ENCODE measurements at places on chromosomes 11 and 22. TPM values are rescaled to one million over a fixed set of nuclear protein-coding genes. Genes with fewer than 3 reads are reported as not detected.
A peak's percentile ranks its signal among the peaks of the same experiment; 100 is the strongest.

- no peak for ATAC-seq
Observed at GRCh38 chr11:70420496-70420895, 22.2 kb downstream of the CTTN start.

DNA sequence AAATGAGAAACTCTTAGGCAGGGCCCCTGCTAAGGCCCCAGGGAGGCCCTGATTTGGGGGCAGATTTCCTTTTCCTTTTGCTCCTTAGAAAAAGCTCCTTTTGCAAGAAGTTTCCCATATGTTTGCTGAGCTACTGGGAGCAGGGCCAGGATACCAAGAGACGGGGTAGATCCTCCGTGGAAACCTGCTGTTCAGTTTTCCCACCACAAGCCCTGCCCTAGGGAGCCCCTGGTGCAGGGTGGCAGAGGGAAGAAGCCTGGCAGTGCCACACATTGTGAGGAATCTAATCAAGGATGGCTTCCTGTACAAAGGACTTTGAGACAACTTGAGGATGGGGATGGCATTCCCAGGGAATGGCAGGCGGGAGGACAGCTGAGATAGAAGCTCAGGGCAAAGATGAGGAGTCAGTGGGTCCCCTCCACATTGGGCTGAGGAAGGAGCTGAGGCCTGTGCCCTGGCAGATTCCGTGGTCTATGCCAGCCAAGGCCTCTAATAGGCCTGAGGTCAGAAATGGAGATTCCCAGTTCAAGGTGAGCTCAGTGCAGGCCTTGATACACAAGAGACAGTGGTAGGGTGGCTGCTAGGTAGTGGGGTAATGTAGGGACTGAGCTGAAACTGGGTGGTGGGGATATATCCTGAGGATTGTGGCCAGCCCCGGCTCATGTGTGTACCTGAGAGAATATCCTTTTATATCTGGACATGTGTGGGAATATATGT, 15.0 kb downstream of the TUB start:
- ATAC-seq: no peak

DNA sequence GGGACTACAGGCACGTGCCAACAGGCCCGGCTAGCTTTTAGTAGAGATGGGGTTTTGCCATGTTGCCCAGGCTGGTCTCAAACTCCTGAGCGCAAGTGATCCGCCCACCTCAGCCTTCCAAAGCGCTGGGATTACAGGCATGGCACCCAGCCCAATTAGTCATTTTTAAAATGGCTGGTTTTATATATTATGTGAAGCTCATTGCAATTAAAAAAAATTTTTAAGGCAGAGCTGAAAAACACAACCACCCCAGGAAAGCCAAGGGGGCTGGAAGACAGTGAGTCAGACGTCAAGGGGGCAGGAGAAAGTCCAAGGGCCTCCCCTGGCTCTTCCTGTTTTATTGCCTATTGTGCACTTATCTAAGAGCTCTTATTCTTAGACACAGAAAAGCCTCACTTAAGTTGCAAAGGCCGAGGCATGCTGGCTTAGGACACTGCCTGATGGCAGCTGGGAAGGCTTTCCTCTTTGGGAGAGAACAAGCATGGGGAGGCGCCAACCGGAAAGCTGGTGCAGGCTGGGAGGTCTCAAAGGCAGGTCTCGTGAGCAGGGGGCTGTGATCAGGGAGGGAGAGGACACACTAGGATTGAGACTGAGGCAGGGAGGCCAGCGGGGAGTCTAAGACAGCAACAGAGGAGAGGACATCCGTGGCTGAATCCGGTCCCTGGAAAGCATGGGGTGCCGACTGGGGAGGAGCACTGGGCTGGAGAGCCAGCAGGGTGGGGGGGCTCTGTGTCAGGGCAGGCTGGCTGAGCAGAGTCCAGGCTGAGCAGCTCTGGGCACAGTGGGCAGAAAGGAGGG, 11.1 kb upstream of the OSM start:
- peak; percentile 44 for ATAC-seq

Gene INS
- not detected for total RNA-seq

Gene CHRDL2
- total RNA-seq: 1.7 TPM

- ATAC-seq: no peak
Observed at GRCh38 chr11:64118876-64119665, 46.8 kb downstream of the MACROD1 start.

Gene MED19
- total RNA-seq: 10.4 TPM

DNA sequence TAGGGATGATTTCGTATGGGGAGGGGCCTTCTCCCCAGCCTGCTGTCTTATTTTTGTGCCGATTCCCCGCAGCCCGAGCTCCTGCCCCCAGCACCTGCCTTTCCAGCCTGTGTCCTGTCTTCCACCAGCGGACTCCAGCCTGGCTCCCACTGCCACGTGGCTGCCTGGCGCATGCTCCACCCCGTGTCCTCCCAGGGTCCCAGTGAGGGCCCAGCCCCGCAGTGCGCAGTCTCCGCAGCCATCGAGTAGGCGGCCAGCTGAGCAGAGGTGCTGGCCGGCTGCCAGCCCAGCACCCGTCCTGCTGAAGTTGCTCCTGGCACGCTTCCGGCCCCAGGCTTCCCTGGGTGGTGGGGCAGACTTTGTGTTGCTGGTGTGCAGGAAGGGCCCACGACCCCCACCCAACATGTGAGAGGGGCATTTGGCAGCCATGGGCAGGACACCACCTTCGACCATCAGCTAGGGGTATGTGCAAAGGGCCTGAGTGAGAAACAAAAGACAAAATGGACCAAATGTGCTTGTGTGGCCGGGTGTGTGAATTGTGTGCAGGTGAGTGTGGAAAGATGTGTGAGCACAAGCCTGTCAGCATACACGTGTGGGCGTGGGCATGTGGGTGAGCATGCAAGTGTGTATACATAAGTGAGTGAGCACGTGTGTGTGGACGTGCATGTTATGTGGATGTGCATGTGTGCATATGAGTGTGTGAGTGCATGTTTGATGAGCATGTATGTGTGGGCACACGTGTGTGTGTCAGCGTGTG, 55.9 kb downstream of the RTN4R start:
- ATAC-seq: no peak
